ENCODE measurements at places on chromosomes 5 and 9.

GRCh38 chr5:139342423-139342723, 719 bp downstream of the PAIP2 start:
- DNase-seq: no peak

DNA sequence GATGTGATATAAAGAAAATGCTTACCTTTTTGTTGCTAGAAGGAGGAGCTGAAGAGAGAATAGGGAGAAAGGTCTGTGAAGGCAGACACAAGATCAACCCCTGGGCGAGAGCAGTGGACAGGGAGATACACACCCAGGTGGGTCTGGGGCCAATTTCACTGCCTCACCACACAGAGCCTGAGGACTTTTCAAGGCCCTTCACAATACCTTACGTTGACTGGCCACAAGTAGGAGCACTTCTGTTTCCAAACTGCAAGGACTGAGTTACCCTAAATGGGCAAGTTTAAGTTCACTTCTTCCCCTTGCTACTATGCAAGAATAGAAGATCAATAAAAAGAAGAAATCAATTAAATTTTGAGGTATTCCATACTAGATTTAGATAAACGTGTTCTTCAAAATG, 174.5 kb upstream of the SLC12A2 start:
- no peak for DNase-seq

- DNase-seq: no peak
Observed at GRCh38 chr9:89695441-89695891, 90.7 kb downstream of the GADD45G start.

GRCh38 chr5:58138791-58139190, 321.1 kb downstream of the PLK2 start:
- no peak for DNase-seq

DNA sequence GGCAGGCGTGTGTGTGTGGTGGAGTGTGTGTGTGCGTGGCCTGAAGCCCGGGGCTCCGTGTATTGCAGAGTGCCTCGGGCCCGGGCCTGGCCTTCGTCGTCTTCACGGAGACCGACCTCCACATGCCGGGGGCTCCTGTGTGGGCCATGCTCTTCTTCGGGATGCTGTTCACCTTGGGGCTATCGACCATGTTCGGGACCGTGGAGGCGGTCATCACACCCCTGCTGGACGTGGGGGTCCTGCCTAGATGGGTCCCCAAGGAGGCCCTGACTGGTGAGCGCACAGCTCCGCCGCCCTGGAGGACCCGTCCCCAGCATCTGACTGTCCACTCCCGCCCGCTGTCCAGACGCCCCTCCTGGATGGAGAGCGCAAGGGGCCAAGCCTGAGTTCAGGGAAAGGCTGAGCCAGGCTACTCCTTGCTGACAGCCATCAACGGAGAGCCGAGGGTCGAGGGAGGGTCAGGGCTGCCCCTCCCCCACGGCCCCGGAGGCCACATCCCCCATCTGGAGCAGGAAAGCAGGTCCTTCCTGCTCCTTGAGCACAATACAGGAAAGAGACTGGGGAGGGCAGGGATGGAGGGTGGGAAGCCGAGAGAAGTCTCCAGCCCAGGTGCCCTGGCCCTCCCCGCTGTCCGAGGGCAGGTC, 18.4 kb downstream of the SLC6A18 start:
- DNase-seq: no peak

DNA sequence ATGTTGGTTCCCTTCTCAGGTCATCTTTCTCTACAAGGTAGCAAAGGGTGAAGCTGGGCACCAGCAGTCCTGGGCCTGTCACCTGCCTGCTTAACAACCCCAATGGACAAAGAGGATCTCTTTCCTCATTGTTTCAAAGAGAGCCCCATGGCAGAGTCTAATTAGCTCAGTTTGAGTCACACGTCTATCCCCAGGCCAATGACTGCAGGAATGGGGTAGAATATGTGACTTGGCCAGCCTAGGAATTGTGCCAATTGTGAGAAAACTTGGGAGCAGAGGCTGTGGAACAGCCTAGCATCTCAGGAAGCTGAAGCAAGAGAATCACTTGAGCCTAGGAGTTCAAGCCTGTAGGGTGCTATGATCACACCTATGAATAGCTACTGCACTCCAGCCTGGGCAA, 3.6 kb upstream of the RAPGEF1 start:
- no peak for DNase-seq

DNA sequence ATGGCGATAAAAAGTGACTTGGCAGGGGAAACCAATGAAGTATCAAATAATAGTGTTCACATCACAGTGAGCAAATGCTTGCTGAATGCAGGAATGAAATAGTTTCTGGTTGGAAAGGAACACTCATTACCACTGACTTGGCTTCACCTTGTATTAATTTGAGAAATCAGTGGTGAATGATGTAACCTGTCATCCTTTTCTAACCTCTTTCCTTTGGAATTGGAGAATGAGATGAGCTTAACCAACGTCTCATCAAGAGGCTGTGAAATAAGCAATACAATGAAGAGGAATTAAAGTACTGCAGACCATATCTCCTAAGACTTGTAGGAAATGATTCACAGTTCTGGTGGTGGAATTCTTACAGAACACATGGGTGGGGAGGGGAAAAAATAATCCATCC, 192.2 kb downstream of the DMAC1 start:
- no peak for DNase-seq

GRCh38 chr5:38596981-38597380, 40.5 kb upstream of the LIFR start:
- DNase-seq: no peak

DNA sequence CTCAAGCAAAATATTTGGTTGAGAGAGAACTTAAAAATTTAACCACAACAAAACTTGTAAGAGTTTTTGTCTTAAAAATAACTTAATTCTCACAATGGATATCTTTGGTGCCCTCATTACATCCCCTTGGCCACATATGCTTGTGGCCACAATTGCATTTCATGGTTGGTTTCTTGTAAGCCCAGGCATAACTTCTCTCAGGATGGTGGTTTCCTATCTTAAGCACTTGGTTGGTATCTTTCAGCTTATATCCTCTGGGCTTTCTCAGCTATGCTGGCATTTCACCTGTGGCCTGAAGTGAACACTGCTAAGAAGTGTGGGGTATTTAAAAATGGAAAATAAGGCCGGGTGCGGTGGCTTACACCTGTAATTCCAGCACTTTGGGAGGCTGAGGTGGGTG, 212.4 kb upstream of the MEF2C start:
- no peak for DNase-seq

- no peak for DNase-seq
Observed at GRCh38 chr9:35842795-35843194, 13.8 kb downstream of the TMEM8B start.

GRCh38 chr5:16406630-16407029, 59.0 kb downstream of the ZNF622 start:
- DNase-seq: no peak

GRCh38 chr9:128078504-128079434, 10.7 kb downstream of the SLC25A25 start:
- DNase-seq: no peak

- DNase-seq: no peak
Observed at GRCh38 chr5:159132429-159133040, 32.8 kb upstream of the EBF1 start.

DNA sequence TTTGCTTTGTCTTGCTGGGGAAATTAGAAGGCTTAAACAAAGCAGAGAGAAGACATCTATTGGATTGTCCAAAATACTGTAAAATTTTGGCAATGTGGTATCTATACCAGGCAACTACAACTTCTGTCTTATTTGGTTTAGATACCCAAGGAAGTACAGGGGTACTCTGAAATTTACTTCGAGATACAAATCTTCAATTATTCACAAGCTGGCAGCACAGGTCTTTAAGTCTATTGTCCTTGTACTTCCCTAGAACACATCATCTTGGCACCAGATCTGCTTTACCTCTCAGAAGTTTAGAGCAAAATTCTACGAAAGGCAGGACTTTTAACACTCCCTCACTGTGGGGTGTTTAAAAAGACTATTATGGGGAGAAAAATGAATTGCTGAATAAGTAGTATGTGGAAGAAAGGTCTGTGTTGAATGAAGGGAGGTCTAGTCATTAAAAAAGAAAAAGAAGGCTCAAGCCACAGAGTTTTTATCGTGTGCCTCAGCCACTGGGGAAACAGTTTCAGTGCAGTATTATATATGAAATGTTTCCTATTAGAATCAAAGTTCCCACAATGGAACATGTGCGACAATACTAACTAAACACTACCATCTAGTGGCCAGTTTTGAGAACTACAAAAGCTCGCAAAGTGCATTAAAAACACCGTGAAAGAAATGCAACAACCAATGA, 93.7 kb downstream of the PDE4D start:
- no peak for DNase-seq

- no peak for DNase-seq
Observed at GRCh38 chr5:65462139-65462705, 19.5 kb downstream of the ADAMTS6 start.

GRCh38 chr5:7094626-7095025, 301.3 kb upstream of the ADCY2 start:
- DNase-seq: no peak

GRCh38 chr9:94951324-94952135, 225.0 kb downstream of the AOPEP start:
- no peak for DNase-seq

DNA sequence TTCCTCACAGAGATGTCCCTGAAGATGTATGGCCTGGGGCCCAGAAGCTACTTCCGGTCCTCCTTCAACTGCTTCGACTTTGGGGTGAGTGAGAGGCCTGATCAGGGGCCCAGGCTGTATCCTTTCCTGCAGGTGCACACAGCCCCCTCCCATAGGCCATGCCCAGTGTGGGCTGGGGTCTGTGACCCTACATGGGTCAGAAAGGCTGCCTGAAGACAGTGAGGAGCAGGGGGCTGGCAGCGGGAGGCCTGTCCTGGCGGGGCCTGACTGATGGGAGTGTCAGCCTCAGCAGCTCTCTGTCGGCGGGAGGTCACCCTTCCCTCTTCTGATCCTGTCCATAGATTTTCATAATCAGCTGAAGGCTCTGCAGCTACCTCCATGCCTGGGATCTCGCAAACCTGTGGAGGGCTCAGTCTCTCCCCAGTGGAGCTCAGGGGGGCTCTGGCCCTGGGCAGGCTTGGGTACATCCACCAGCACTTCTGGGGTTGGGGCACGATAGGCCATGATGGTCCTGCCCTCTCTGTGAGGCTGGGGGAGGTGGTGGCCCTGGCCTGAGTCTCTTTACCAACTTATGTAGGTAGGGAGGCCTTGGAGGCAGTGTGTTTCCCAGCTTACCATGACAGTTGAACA, 98.5 kb downstream of the CACNA1B start:
- DNase-seq: no peak

DNA sequence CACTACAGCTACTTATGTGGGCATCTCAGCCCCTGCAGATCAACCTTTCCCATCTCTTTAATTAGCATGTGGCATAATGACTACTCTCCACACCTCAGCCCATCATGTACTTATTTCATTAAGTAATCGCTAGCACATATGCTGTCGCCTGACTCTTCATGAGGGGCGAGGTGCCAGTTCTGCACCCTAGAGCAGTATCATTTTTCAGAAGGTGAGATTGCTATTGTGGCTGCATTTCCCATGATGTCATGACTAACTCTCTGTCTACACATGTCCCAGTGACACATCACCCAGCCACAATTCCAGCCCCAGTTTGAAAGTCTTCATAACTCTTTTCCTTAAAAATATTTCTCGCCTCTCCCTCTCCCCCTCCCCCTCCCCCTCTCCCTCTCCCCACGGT, 7.6 kb upstream of the F2RL1 start:
- DNase-seq: no peak

- no peak for DNase-seq
Observed at GRCh38 chr9:89422151-89422975, 75.5 kb downstream of the SEMA4D start.

GRCh38 chr5:159412284-159413046, 82.2 kb upstream of the IL12B start:
- no peak for DNase-seq

DNA sequence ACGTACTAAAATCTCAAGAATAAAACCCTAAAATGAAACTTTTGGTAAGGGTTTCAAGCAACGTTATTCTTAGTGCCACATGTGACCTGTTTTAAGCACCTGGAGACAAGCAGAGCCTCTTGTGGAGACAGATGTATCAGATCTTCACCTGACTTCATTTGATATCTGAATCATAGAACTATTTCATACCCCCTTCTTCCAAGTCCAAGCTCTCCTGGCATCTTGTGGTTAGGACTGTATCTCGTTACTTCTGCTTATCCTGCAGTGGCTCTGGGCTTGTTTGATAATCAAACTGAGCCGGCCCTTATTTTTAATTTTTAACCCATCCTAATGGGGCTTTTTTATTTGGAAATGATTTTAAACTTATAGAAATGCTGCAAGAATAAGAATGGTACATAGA, 11.1 kb upstream of the FSD1L start:
- DNase-seq: no peak

GRCh38 chr5:130282049-130282448, 377.8 kb downstream of the CHSY3 start:
- DNase-seq: no peak

DNA sequence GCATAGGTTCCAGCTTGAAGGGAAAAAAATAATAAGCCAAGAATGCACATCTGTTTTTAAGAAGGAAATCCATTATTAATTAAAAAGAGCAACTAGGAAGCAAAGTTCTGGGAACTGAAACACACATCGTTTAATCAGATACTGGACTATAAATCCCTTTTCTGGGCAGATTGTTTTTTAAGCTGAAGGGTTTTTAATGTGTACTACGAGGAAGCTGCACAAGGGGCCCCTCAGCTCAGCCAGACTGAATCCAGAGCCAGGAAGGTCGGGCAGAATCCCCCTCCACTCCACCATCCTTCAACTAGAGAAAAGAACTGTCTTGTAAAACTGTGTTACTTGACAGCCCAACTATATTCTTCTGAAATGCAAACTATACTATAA, 49.2 kb downstream of the ROR2 start:
- DNase-seq: no peak

DNA sequence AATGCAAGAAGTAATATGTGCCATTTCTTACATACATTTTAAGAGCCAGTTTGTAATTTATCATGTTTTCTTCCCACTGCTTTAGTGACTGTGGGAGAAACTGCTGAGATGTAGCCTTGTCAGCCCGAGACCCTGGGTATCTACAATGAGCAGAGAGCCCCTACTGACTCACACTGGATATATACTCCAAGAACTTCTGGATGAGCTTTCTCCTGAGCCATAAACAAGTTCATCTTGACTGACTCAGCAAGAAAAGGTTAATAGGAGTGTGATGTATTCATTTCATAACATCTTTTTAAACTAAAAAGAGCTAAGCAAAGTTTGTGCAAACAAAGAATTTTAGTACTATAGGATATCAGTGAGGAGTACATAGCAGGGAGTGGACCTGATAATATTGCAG, 182.5 kb downstream of the EDIL3 start:
- no peak for DNase-seq

- no peak for DNase-seq
Observed at GRCh38 chr5:31225118-31225517, 31.6 kb downstream of the CDH6 start.

DNA sequence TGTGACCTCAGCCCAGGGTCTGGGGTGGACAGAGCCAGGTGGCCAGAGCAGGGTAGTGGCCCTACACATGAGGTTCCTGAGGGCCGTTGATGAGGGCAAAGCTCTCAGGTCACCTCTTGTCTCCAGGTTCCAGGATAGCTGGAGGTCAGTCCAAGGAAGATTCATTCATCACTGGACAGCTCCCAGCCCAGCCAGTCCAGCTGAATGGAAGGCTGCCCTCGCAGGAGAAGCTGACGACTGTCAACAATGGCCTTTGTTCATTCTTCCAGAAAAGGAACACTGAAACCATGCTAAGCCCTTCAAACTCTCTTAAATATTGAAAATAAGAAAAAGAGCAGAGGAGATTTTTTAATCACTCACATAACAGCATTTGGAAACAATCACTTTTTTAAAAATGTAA, 169.7 kb upstream of the TBCA start:
- DNase-seq: no peak

GRCh38 chr9:19895006-19895405, 106.2 kb upstream of the SLC24A2 start:
- DNase-seq: no peak

GRCh38 chr5:132431632-132432031, 58.9 kb downstream of the IRF1 start:
- DNase-seq: no peak

Data from NCI-H2081 treated with DMSO at 0.1 percent for 48 hours (cell line).